ENCODE measurements at places on chromosomes 1 and 21.

- DNase-seq: no peak
- no peaks in the 10 kb centered on the region for H3K27me3 ChIP-seq
- no peaks in the 10 kb centered on the region for H3K36me3 ChIP-seq
- no peak overlapping the region for H3K27ac ChIP-seq
- H3K4me1 ChIP-seq: no peaks in the 10 kb centered on the region
- no peak overlapping the region for H3K4me3 ChIP-seq
Measured at GRCh38 chr21:43696214-43696613, 22.7 kb upstream of the PDXK start.

DNA sequence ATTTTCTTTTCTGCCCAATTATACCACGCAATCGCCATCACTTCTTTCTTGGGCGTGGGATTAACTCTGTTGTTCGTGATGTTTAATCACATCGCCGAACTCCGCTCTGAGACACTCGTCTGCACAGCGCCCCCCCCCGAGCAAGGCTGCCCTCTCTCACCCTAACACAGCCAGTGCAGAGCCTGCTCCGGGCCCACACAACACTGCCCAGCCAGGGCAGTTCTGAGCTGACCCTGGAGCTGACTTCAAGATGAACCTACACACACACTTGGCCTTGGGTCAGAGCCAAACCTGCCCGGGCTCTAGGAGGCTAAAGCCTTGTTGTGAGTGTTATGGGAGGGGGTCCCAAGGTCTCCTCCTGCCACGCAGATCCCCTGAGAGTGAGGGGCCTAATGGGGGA is 64.6 kb upstream of the LRP8 start:
- no peak for DNase-seq
- H3K27ac ChIP-seq: no peak overlapping the region

- H3K27ac ChIP-seq: no peak overlapping the region
- no peaks in the 10 kb centered on the region for H3K4me1 ChIP-seq
- no peak overlapping the region for H3K4me3 ChIP-seq
- no peaks in the 10 kb centered on the region for H3K36me3 ChIP-seq
- no peak for DNase-seq
Measured at GRCh38 chr1:186633116-186633515, 47.1 kb downstream of the PTGS2 start.

GRCh38 chr1:184242507-184242943 is 144.3 kb upstream of the C1orf21 start:
- H3K27ac ChIP-seq: no peak overlapping the region
- H3K36me3 ChIP-seq: no peaks in the 10 kb centered on the region
- no peaks in the 10 kb centered on the region for H3K27me3 ChIP-seq
- no peak for DNase-seq

Data from liver (tissue), 10 donors.